ENCODE measurements at places on chromosomes 2 and 18.

DNA sequence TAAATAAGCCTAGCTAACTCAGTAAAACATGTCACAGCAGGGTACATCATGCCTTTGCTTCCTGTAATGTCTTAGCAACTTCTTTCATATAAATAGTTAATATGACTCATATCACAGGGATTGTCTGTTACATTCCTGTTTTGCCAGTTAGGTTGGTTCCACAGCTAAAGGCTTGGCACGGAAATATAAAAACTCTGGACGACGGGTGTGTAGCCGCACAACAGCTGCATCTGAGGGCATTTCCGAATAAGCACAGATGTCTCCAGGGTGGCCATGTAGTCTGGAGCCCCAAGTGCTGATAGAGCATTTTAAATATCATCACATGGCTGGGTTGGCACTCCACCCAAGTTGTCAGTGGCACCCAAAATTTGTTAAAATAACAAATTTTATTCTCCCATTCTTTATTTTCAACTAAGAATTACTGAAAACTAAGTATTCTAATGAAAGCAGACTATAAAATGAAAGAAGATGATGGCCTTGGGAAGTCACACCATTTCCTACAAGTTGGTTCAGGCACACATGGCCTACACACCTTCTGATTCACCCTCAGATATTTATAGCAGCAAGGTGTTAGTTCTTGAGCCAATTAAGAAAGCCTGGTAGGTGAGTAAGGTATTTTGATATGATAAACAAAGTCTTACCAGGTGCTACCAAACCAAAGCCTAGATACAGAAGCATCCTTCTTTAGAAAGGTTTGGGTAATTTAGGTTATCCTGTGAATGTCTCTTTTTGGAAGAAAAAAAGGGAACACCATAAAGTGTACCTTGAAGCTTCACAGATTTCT lies 61.8 kb upstream of the STK17B start:
- peak; percentile 15 for DNase-seq

GRCh38 chr18:6842081-6842480 lies 112.6 kb downstream of the ARHGAP28 start:
- no peak for DNase-seq

GRCh38 chr2:240848900-240849680 lies 19.5 kb upstream of the AGXT start:
- no peak for DNase-seq

GRCh38 chr2:88188748-88189147 lies 18.6 kb downstream of the THNSL2 start:
- DNase-seq = no peak

- no peak for DNase-seq
Measured at GRCh38 chr18:10926621-10927161, 222.7 kb downstream of the PIEZO2 start.

DNA sequence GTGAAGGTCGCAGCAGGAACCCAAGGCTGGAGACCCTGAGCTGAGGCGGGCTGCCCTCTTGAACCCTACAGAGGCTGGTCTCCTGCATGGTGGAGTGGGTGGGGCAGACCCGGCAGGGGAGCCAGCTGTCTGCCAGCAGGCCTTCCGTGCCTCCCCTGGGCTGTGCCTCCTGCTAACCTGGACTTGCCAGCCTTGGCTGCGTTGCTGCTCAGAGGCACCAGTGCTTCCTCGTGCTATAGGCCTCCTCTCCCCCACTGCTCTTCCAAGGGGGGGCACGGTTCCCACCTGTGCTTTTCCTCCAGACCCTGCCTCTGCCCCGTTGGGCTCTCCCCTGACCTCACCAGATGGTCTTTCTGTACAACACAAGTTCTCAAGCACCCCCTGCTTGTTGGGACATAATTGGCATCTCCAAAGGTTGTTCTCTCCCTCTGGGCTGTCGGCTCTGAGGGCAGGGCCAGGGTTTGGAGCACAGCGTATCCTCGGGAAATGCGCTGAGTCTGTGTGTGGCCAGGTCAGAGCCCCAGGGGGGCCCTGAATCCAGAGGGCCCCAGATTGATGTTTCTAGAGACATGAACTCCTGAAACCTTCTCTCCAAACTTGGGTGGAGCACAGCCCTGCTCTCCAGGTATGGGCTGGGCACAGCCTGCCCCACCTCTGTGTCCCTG lies 6.7 kb downstream of the ARHGEF4 start:
- no peak for DNase-seq

DNA sequence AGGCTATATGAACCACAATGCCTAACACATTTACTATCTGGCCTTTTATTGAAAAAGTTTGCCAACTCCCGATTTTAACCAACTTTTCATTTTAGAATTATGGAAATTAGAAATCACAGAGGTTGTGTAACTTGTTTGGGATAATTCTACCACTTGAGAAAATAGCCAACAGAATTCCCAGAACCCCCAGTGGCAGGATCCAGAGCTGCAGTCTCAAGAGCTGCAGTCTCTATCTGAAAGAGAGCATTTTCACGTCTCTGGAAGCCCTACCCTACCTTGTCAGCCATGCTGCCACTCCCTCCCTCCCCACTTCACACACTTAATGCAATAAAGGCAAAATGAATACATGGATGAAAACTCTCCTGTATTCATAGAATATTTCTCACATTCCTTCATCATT lies 23.4 kb upstream of the TSPYL6 start:
- no peak for DNase-seq

DNA sequence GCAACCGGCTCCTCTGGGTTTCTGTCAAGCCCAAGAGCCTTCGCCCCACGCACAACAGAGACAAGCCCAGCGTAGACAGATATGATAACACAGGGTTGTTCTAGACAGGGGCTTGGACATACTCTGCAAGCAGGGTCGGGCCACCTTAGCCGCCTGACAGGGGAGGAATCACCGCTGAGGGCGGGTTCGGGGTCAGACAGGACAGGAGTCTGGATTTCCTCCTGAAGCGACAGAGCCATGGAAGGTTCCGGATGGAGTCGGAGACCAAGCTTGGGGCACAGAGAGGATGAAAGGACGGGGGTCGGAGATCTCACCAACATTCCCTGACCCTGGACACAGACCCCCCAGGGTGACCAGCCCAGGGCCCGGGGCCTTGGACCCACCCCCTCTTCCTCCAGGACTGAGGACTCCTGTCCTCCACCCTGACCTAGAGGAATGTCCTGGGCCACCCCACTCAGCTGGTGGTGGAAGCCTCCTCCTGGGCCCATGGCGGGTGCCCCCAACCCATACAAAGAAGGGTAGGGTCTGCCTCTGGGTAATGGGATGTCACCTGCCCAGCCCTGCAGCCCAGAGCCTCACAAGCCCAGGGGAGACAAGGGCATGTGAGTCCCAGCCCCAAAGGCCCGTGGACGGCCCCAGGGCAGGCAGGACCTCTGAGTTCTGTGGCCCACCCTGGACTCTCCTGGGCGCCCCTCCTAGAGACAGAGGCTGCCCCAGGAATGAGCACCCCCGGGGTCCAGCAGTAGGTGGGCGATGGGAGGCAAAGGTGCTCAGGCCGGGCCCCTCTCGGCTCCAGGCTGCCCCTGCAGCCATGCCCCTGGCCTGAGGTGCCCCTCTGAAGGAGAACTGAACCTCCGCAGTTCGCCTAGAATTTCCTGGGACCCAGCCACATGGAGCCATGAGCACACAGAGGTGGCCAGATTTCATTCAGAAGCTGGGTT lies 44.1 kb upstream of the GPC1 start:
- DNase-seq = no peak

GRCh38 chr2:219497495-219498279 lies 1.0 kb upstream of the GMPPA start:
- DNase-seq = no peak

- DNase-seq = no peak
Measured at GRCh38 chr2:219002395-219003266, 9.4 kb upstream of the CRYBA2 start.

DNA sequence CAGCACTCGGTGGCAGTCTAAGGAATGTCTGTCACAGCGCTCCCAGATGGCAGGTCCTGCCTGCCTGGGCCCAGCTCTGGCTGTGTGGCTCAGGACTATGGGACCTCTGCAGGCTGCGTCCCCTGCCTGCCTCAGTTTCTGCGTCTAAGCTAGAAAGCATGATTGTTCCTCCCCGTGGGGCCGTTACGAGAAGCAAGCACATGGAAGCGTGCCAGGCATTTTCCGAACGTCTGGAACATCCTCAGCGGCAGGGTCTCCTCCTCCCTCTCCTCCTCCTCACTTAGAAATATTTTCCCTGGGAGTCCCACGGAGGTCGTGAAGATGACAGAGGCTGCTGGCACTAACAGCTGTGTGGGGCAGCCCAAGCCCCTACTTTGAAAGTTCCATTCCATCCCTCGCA lies 43.3 kb downstream of the LRRFIP1 start:
- DNase-seq = no peak

- DNase-seq = no peak
Measured at GRCh38 chr18:1993866-1994265, 577.4 kb downstream of the METTL4 start.

- DNase-seq = no peak
Measured at GRCh38 chr2:69561101-69561500, 82.4 kb downstream of the AAK1 start.

DNA sequence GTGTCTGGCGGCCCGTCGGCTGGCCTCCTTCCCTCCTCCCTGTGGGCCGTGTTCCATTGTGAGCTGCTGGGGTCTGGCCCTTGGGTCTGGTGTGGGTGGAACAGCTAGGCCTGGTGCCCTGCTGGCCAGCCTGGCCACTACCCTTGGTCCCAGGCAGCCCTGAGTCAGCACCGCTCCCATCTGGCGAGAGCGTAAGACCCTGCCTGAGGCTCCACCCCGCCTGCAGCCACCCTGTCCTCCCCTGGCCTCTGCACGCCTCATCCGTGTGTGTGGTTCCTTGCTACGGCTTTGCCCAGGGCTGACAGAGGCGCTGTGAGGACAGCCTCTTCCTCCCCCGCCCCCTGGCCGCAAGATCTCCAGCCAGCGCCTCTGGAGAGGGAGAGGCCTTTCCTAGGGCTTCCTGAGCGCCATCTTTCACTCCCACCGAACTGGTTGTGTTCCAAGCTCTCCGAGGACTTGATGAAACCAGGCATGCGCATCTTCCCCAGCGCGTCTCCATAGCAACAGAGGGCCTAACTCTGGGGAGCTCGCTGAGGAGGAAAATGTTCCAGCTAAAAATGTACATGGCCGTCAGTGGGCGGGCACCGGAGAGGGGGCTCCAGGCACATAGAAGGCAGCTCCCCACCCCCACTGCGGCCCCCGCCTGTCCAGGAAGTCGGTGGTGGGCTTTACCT lies 83.0 kb downstream of the STPG4 start:
- peak; percentile 92 for DNase-seq

DNA sequence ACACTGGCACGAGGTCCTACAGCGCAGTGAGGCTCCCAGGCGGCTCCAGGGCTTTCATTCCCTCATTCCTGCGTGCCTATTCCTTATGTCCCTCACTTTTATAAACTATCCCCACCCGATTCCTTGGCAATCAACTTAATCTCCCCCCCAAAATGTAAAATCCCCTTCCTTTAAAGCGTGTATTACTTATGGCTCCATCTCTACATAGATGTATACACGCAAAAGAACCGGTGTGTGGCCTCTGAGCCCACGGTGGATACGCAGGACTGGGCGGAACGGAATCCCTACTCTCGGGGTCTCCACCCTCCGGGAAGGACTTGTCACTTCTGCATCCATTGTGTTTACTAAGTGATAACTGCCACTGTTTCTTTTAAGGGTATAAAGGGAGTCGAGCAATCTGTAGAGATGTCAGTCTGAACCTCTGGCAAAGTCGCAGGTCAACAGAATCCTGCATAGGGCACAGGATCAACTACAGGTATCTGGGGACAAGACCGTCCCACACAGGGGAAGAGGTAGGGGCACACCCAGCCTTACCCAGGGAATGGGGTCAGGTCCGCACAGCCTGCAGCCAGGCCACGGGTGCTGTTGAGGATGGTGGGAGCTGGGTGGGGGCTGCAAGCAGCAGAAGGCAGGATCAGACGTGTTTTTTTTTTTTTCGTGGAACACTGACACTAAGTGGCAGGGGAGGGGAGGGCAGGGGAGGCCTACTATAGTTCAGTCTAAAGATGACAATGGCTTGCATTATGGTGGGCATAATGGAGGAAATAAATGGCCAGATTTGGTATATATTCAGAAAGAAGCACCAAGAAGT lies 42.1 kb downstream of the HDLBP start:
- DNase-seq = no peak

- no peak for DNase-seq
Measured at GRCh38 chr2:235630718-235631296, 137.0 kb downstream of the AGAP1 start.

- no peak for DNase-seq
Measured at GRCh38 chr2:172677363-172677762, 58.3 kb upstream of the RAPGEF4 start.

- no peak for DNase-seq
Measured at GRCh38 chr18:9177031-9177430, 40.5 kb downstream of the ANKRD12 start.

Data from left kidney (tissue), 8 donors.